ENCODE measurements at places on chromosomes 13 and 19.

DNA sequence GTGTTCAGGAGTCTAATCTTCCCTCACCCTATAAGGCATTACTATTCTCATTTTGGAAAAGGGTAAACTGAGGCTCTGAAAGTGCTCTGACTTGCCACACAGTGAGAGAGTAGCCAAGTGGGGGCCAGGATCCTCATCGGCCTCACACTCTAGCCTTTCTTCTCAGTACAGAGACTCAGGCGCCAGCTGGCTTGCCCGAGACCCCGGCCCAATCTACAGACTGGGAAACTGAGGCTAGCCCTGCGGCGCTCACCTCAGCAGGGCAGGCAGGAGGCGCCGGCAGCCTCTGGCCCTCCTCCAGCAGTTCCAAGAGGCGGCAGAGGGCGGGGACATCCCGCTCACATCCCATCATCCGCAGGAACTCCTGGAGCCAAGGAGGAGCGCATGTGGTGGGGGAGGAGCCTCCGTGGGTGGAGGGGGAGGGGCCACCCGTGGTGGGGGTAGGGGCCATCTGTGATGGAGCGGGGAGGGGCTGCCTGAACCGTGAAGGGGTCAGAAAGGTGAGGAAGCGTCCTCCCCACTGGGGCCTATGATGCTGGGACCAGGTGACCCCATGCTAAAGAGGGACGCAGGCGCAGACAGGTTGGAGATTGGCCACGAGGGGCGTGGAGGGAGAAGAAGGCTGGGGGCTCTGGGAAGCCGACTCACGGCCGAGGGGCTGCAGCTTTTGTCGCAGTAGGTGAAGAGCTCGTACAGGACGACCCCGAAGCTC is 8.7 kb upstream of the INSL3 start:
- no peak for DNase-seq

GRCh38 chr13:22276616-22277015 is 605.7 kb downstream of the FGF9 start:
- DNase-seq = no peak

- DNase-seq = no peak
Measured at GRCh38 chr13:75417012-75417384, 65.0 kb downstream of the TBC1D4 start.

DNA sequence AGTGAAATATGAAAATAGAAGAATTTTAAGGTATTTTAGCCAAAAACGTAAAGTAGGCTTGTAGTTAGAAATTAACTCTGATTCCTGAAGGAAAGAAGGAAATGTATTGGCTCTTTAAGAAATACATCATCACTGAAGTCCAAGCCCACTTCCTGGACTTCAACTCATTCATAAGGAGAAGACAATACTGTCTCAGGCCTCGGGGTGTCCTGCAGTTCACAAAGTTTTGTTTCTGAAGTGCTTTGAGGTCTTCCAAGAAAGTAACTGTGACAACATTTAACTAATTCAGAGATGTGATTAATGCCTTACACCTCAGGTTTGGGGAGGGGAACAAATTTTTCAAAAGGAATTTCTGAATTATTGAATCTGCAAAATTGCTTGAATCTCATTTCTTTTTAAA is 65.8 kb upstream of the STARD13 start:
- no peak for DNase-seq
